ENCODE measurements at places on chromosomes 5 and 9.

DNA sequence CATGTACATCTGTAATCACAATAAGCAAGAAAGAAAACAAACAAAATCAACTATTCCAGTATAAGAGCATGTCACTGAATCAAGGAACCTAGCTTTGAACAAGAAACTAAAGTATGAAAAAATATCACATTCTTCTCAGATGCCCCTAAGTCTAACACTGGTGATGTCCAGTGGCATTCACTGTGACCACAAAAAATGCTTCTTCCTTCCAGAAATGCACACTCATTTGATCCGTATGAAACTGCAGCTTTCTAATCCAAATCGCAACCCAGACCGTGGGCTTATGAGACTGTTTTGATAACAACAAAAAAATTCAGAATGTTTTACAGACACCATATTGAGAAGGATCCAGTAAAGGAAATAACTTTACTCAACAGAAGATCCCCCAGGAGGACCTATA is 320.1 kb upstream of the TARS1 start:
- no peak for DNase-seq

DNA sequence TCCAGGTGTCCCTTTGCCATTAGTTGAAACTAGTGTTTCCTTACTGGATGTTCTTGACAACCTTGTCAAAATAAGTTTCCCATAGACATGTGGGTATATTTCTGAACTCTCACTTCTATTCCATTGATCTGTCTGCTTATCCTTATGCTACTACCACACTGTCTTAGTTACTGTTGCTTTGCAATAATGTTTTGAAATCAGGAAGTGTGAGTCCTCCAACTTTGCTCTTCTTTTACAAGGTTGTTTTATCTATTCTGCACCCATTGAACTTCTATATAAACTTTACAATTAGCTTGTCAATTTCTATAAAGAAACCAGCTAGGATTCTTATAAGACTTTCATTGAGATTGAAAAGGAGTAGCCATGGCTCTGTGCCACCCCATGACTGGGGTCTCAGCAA is 24.3 kb downstream of the CD14 start:
- DNase-seq, result peak; percentile 57

DNA sequence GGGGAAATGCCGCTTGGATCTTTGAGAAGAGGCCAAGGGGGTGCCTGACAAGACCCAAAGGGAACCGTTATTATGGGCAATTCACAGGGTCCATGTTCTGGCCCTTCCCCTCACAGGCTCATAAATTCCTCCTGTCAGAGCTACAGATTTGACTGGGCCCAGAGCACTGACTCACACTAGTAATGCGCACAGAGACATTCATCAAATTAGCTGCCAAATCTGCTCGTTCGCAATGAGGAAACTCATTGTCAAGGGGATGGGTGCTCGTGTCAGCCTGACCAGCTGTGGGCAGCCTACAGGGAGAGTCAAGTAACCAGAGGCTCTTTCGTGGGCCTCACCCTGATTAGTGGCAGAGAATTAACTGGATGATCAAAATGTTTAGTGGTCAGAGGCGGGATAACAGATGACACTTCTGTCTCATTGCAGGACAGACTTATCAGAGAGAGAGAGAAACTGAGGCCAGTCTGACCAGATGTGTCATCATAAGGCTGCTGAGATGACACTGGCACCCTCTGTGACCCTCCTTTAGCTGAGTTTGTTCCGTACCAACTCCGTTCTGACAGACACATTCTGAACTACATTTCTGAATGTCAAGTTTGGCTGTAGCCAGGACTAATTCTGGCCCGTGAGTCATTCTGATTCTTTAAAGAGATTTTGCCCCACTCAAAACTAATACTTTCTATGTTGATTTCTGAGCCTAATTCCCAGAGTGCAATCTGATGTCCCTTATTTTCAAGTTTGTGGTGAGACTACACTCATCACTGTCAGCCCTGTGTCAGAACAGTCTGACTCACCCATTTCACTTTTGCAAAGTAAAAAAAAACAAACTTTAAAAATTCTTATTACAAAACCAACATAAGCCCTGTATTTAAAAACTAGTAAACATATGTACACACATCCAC is 377.1 kb downstream of the ACTL7B start:
- peak; percentile 88 for DNase-seq

GRCh38 chr9:37997636-37998374 is 71.2 kb downstream of the SHB start:
- DNase-seq, result no peak

GRCh38 chr9:88657893-88658292 is 122.9 kb downstream of the NXNL2 start:
- no peak for DNase-seq

GRCh38 chr9:91677331-91677730 is 253.7 kb upstream of the NFIL3 start:
- DNase-seq, result no peak

DNA sequence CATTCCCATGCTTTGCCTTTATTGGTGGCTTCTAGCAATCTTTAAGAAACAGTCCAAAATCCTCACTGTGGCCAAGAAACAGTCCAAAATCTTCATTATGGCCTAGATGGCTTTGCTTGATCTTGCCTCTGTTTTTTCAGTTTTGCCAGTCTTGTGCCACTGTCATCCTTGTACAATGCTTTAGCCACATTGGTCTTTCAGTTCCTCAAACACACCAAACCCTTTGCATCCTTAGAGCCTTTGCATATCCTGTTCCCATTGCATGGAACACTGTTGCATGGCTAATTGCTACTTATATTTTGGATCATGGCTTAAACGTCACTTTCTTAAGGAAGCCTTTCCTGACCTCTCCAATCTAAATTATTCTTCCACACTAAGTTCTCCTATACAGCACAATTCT is 22.1 kb downstream of the MRRF start:
- no peak for DNase-seq

All from inflammatory macrophage treated with lipopolysaccharide for 4 hours (primary cell).